ENCODE measurements at places on chromosomes 3 and 15.

DNA sequence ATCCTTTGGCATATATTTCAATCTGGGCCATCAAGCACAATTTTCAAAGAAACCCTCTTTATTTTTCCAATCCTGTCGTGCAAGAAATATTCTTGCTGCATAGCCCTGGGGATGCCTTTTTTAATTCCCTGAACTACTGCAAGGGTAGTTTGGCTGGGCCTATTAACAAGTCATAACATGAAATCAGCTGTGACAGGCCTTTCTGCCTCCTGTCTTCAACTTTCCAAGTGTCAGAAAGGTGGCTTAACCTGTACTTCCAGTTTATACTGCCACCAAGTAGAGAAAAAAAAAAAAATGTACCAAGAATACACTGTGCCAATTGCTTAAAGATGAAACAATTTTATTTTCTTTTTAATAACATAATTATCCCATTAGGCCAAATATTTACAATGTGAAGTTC, 32.4 kb upstream of the SPPL2A start:
- DNase-seq: no peak

GRCh38 chr15:78359041-78359808, 19.1 kb downstream of the CRABP1 start:
- DNase-seq: no peak

- DNase-seq: no peak
Observed at GRCh38 chr3:184334470-184335158, 2.8 kb upstream of the FAM131A start.

DNA sequence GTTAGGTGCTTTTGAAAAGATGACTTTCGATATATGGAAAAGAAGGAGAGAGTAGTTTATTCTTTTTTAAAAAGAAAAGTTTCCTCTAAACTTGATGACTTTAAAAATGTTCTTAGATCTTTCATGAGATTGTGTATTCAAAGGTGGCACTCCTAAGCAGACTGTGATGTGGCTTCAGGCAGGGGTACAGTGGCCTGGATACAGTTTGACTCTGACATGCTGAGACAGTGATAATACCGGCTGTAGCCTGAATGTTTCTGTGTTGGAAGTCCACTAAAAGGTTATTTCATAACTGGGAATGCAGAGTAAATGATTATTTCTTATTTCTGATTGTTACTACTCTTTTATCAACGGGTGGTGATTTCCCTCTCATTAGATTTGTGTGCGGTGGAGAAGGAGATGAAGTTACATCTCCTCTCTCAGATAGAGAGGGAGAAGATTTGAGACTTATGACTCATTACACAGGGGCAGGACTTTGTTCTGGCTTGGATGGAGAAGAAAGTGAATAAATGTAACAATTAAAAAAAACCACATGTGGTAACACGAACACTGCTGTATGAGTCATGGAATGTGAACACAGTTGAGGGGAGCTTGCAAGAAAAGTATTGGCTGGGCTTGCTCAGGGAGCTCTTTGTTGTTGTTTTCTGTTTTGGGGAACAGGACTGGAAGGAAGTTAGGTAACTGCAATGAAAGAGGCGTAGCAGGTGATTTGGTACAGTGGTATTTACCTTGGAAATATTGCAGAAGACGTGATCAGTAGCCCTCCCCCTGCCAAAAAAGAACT, 21.6 kb downstream of the SPTSSB start:
- DNase-seq: no peak

DNA sequence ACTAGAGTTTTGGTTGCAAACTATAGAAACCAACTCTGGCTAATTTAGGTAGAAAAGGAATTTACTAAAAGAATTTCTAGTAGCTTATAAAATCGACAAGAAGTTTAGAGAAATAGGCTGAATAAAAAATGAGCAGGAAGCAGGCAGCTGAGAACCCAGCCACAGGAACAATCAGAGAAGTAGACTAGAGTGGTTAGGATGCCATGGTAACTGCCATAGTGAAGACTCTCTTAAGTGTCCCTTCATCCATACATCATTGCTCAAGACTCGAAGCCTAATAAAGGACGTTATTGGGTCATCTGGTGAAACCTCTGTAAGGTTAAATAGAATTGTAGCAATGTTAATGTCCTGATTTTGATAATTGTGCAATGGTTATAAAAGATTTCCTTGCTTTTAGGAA, 13.8 kb downstream of the AVEN start:
- no peak for DNase-seq

DNA sequence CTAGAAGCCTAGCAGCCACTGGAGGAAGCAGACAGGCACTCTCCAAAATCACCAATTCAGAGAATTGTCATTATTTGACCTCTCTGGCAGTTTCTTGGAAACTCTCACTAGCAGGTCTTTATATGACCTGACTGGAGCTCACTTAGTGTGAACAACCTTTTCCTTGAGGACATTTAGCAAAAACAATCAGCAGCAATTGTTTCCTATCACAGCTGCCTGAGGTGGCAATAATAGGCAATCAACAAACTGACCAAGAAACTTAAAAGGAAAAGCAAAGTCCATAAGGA, 162.4 kb upstream of the STT3B start:
- no peak for DNase-seq

DNA sequence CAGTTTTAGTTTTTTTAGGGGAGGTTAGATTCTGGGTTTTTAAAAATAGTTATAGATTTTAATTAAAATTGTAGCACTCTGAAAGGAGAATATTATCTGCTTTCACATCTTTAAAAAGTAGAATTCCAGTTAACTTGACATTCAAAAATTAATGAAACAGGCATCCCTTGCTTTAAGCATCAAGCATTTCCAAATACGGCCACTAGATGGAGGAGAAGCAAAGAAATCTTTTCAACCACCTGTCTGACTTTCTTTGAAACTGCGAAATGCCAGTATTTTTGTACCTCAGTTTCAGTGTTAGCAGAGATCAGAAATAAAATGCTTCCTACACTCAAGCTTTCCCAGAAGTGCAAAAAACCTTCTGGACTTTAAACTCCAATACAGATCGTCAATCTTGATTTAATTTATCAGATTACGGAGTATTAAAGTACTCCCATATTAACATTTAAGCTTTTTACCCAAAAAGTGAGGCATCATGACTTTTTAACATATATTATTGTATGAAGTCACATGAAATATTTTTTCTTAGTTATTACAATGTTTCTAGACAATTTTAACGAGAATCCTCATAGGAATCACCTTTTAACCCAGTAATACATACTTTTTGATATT, 153.3 kb downstream of the P3H2 start:
- no peak for DNase-seq

Data from mesothelial cell of epicardium (in vitro differentiated cells).